ENCODE measurements at places on chromosomes 16 and 17.

DNA sequence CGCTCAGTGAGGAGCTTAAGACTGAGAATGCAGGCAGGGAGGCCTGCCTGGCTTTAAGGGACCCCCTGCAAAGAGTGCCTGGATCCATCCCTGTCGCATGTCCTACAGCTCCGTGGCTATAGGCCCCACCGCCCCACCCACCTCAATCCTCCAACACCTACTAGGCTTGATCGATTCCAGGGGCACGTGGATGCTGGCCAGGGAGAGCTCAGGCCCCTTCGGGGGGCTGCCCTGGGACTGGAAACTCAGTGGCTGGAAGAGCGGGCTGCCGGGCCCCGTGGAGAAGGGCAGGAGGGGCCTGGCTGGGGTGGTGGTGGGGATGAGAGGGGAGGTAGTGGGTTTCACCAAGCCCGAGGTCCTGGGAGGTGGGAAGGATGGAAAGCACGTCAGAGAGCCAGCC lies 22.2 kb downstream of the GGA3 start:
- DNase-seq: no peak

- peak; percentile 48 for DNase-seq
Observed at GRCh38 chr17:72730077-72730476, 362.4 kb downstream of the SLC39A11 start.

DNA sequence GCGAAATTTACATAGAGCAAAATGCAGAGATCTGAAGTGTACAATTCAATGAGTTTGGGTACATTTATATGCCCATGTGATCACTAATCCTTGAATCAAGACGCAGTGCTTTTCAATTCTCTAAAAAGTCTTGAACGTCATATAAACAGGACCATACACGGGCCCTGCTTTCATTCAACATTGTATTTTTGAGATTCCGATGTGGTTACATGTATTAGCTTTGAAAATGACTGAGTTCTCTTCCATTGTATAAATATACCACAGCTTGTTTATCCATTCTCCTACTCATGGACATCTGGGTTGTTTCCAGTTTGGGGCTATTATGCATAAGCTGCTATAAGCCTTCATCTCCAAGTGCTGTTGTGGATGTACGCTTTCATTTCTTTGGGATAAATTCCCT lies 45.5 kb downstream of the ZCCHC14 start:
- no peak for DNase-seq

DNA sequence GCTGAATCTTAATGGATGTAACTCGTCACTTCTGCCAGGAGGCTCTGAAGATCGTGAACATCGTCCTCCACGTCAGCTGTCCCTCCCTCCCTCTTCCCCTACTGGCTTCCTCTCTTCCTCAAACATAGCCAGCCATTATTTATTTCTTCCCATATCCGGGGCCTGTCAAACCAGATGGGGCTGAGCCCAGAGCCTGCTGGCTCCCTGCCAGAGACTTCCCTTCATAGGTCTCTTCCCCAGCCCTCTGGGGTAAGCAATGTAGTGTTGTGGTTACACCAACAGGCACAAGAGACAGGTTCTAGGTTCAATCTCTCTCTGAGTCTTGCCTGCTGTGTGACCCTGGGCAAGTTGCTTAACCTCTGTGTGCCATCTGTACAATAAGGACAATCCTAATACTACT lies 40.1 kb upstream of the ZFP90 start:
- no peak for DNase-seq

- no peak for DNase-seq
Observed at GRCh38 chr16:30131869-30132475, 9.0 kb upstream of the MAPK3 start.

GRCh38 chr17:36817483-36818048 lies 119.7 kb upstream of the LHX1 start:
- no peak for DNase-seq

GRCh38 chr17:9026741-9027140 lies 5.4 kb downstream of the NTN1 start:
- no peak for DNase-seq

- peak; percentile 69 for DNase-seq
Observed at GRCh38 chr16:89422905-89423630, 67.3 kb downstream of the ANKRD11 start.

- DNase-seq: no peak
Observed at GRCh38 chr16:23164736-23165135, 15.5 kb upstream of the USP31 start.

DNA sequence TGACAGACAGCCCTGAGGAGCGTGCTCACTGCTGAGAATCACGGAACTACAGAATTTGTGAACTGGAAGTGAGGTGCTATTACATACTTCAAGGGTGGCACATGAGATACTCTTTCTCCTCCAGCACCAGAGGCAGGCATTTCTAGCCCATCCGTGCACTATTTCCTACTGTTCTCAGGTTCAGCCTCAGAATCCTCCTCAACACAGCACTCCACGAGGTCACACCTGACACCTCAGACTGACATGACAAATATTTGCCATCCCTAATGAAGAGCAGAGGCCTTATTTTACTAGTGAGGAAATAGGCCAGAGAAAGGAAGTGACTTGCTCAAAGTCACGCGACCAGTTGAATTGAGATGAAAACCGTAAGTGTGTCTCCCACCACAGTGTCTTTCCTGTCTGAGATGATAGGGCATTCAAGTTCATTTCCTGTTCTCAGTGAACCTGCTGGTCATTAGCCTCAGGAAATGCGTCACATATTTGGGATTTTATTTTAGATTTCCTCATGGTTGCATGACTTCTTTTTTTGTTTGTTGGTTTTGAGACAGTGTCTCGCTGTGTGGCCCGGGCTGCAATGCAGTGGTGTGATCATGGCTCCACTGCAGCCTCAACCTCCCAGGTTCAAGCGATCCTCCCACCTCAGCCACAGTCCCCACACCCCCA lies 23.6 kb downstream of the SEZ6 start:
- peak; percentile 91 for DNase-seq

DNA sequence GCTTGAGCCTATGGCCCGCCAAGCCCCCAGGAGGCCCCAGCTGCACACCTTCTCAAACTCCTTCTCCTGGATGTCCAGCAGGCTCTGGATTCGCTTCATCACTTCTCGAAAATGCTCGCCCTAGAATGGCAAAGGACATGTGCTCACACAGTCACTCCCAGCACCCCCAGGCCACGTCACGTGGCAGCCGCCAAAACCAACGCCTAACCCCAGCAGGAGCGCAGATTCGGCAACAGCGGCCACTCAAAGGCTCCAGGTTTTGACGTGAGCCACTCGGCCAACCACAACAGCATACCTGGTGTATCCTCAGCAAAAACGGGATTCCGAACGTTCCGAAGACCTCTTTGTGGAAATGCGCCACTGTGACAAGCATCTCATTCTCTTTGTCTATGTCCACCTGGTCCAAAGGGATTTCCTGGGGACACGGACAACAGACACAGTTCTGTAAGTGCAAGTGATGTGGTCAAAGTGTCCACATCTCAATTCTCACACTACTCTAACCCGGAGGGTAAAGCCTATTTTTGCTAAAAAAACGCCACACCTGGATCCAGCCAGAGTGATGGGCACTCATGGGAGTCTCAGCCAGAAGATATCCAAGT lies 12.7 kb downstream of the LITAFD start:
- DNase-seq: no peak

DNA sequence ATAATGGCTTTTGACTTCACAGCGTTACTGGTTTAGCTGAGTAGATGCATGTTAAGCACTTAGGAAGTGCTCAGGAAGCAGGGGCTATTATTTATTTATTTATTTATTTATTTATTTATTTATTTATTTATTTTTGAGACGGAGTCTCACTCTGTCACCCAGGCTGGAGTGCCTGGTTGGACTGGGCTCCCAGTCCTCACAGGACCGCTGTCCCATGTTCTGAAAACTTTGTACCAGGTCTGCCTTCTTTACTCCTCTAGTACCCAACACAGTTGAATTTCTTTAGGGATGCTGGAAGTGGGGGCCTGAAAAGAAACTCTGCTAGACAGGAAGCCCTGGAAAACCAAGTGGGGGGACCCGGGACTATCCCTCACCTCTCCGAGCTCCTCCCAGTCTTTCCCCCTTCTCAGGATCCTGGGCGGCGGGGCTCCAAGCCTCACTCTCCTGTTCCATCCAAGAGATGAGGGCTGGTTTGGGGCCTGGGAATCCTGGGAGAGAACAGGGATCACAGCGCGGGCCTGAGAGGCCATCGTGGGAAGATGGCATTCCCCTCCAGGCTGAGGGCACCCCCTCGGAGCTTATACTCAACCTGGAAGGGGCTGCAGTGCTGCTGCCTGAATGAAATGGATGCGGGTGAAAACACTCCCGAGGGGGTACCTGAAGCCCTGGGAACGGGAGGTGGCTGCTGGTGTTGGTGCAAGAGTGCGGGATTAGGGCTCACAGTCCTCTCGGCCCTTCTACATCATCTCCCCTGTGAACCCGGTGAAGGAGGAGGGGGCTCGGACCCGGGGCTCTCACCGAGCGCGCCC lies 674 bp downstream of the ZNF688 start:
- no peak for DNase-seq

DNA sequence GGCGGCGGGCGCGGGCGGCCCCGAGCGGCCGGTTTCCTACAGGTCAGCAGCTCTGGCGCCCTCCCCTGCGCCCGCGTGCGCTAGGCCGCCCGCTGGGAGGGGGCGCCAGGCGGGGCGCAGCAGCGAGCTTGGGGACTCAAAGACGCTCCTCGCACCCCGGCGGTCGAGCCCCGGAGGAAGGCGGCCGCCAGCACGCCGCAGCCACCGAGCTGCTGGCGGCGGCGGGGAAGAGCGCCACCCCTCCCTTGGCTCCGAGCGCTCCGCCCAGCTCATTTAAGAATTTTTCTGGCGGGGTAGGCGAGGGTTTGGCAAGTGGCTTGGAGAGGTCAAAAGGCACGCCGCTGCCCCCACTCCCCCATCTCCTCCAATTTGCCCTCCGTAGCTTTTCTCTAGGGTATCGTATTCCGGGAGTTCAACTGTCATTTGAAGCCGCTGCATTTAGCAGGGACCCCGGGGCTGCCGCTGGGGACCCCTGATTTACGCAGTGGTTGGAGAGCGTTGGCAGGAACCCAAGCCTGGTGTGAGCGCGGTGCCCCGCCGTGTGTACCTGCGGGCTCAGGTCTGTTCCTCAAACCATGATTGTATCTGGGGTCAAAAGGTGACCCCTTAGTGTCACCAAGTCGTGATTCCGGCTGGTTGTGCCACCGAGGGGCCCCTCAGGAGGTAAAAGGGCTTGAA lies 59.5 kb upstream of the GSE1 start:
- DNase-seq: peak; percentile 88

- no peak for DNase-seq
Observed at GRCh38 chr17:50272246-50272645, 2.0 kb upstream of the TMEM92 start.

- no peak for DNase-seq
Observed at GRCh38 chr16:86042393-86042792, 143.4 kb downstream of the IRF8 start.

- DNase-seq: no peak
Observed at GRCh38 chr17:48491527-48492273, 39.1 kb downstream of the HOXB1 start.

- DNase-seq: no peak
Observed at GRCh38 chr16:616733-617586, 13.8 kb upstream of the WFIKKN1 start.

DNA sequence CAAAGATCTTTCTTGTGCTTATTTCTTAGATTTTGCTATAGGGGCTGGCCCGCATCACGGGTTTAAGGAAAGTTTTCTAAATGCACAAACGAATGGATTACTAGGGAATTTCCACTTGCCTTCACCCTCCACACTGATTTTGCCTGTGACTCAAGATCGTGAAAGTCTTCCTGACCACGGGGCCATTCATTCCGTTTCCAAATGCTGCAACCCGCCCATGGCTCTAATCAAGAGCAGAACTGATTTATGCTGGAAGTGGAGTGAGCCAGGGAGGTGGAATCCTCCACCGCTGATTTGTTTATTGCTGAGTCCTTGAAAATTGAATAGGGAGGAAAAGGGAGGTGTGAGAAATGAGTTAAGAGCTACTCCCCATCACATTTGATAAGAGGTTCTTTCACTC lies 52.4 kb downstream of the CA10 start:
- no peak for DNase-seq

DNA sequence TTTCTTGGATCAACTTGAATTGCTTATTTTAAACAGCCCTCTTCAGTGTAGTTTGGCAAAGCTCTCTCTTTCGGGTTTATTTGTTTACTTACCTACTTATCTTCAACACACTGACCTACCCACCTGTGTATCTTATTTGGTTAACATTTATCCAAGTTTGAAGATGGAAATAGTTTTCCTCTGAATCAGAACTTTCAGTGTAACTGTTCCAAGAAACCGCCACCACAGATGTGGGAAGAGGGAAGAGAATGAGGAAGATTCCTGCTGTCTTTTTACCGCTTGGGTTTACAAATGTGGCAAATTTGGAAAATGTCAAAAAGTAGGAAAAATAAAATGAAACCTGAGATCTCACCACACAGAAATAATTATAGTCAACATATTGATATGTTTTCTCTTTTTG lies 115.8 kb downstream of the MSI2 start:
- no peak for DNase-seq

GRCh38 chr16:13478991-13479390 lies 441.0 kb upstream of the ERCC4 start:
- no peak for DNase-seq

- DNase-seq: no peak
Observed at GRCh38 chr16:86199871-86200695, 301.1 kb downstream of the IRF8 start.

DNA sequence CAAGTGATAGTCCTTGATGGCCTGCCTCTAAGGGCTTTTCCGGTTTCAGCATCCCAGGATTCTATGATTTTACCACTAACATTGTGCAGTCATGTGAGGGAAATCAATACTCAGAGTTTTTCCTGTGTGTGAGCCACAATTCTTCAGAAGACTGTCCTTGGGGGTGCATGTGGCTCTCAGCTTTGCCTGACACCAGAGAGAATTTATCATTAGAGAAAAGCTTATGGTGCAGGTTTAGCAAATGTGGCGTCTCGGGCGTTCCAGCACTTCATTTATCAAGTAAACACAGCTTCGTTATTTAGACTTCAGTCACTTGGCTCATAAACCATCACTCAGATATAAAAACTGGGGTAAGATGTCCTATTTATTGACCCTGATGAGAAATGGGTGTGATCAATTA lies 62.8 kb downstream of the SPACA3 start:
- DNase-seq: no peak

GRCh38 chr17:78979780-78980623 lies at the start of gene LGALS3BP:
Gene LGALS3BP (minus strand): TSS chr17:78979923. CDS start chr17:78977191, 2,732 bp downstream.
- DNase-seq: peak; percentile 32

- no peak for DNase-seq
Observed at GRCh38 chr16:70679671-70680494, 6.0 kb downstream of the MTSS2 start.

DNA sequence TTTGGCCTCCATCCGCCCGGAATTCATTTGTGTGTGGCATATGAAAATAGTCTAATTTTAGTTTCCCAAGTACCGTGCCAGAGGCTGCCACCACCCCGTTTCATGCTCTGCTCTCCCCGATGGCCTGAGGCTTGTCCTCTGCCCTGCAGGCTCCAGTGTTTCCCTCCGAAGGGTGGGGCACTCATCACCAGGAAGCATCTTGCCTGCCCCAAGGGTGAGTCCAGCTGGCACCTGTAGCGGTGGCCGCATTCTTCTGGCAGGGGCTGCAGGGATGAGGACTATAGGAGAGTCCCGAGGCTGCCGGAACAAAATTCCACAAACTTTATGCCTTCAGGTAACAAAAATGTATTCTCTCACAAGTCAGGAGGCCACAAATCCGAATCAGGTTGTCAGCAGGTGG lies 23.1 kb upstream of the CMIP start:
- DNase-seq: no peak

Measured in NB4 (cell line).